ENCODE measurements at places on chromosomes 7 and 10. TPM values are rescaled to one million over a fixed set of nuclear protein-coding genes. Genes with fewer than 3 reads are reported as not detected.

The TSPAN13 gene
- 15.7 TPM for total RNA-seq

GRCh38 chr7:133310232-133310862 is 57.5 kb downstream of the EXOC4 start:
- DNase-seq: no peak

The LIPK gene
- not detected for total RNA-seq

DNA sequence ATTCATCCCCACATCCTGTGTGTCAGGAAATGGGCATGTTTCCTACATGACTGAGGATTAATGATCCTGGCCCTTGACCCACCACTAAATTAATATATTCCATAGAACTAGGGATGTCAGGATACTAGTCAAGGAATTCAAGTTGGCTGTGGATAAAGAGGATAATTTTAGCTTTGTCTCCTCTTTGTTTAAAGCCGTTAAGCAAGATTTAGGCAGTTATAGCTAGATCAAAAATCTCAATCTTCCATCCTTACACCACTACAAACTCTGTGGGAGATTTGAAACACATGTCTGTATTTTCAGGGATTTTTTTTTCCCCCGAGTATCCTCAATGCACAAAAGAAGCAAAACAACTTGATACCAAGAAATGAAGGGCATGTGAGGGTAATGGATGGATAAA is 417.1 kb downstream of the MAGI2 start:
- DNase-seq: no peak

The SPDYE5 gene
- not detected for total RNA-seq

DNA sequence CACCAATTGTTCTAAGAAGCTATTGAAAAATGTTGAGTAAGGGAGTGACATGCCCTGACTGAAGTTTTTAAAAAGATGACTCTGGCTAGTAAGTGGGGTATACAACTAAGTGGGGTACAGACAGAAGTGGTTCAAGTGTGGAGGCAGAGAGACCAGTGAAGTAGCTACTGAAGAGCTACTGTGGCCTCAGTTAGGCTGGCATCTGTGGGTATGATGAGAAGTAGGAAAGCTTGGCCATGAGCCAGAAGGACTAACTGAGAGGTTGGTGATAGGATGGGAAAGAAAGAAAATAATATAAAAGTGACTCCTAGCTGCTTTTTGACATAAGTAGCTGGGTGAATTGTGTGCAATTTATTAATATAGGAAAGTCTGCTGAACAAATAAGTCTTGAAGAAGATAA is 176.6 kb downstream of the SEMA3D start:
- DNase-seq: no peak

DNA sequence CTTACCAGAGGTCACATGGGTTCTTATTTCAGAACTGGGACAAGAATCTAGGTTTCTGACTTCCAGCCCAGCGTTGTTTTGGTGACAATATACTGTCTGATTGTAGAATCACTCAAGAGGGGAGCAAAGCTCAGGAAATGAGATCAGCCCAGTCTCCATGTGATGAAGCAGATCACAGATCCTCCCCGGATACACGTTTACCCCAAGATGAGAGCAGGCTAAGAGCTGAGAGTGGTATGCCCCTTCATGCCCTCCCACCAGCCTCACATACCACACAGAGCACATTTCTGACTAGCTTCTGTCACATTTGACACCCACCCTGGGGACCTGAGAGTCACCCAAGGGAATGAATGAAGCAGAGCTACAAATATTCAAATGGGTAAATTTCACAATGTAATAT is 27.1 kb upstream of the PRKCQ start:
- DNase-seq: no peak

DNA sequence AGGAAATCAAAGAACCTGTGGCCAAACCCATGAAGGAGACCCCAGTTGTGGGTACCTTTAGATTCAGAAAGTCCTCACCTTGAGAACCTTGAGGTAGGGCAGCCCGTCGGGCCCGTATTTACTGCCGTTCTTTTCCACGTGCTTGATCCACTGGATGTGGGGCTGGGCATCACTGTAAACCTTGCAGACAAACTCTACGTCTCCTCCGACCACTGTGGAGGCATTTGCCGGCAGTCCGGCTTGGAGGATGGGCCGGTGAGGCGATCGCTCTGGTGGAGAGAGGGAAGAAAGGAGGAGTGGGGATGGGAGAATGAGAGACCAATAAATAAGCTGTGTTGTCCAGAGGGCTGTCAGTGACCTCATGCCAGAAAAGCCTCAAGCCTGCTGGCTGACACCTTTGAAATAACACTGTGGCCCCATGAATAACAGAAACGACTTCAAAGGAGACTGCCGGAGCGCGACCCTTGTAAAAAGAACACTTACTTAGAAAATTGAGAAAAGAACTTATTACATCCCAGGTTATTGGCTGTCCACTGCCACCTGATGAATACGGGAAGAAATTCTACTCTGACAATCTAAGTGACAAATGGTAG is 78.2 kb downstream of the FGFR2 start:
- DNase-seq: no peak

The IDI2 gene
- total RNA-seq: not detected

Data from mammary epithelial cell (primary cell).